8988T (cell line): ENCODE measurements at places on chromosomes 11 and 22.

GRCh38 chr11:2296913-2297622 is 4.7 kb downstream of the C11orf21 start:
- no peak for DNase-seq

DNA sequence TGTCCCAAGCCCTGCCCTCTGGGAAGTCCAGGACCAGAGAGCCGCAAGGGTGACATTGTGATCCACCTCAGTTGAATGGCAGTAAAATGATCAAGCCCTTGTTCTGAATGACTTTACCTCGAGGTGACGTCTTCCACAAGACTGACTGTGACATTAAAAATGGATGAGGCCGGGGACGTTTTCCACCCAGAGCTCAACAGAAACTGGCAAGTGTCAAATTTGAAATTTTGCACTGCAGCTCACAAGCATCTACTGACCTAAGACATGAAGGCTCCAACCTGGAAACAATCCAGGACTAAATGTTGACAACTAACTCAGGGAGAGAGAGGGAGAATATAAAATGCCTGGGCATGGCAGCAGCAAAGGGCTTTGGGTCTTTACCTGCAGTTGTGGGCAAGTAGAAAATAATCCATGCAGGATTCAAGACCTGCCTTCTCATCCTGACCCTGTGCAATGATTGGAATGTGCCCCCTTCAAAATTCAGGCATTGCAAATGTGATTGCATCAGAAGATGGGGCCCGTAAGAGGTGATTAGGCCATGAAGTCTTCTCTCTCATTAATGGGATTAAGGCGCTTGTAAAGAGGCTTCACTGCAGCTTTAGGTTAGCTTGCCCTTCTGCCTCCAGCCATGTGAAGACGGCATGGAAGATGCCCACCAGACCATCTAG is 33.6 kb upstream of the CLMP start:
- DNase-seq: no peak

GRCh38 chr11:364991-365725 is 4.1 kb upstream of the B4GALNT4 start:
- DNase-seq: no peak

DNA sequence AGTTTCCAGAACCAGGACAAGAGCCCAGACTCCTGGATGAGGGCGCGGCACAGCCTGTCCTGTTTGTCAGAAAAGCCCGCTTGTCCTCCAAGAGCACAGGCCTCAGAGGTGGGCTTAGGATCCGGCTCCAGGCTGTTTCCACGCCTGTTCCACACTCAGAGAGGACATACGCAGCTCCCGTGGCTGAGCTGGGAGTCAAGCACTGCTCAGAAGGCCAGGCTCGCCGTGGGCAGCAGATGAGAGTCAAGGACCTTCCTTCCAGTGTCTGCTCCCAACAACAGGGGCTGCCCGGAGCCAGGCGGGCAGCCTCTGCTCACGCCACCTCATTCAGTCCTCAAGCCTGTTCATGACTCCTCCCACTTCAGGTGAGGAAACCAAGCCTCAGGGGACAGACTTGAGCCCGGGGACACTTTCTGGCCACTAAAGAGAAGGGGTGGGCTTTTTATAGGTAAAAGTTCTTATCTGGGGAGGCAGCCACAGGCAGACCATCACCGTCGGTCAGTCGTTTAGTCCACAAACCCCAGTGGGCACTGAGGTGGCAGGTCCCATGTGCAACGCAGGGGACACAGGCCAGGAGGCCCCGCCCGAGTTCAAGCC is 3.8 kb downstream of the CYB5R3 start:
- DNase-seq: no peak

- DNase-seq: peak; percentile 96
Observed at GRCh38 chr11:119144825-119145486, 3.9 kb upstream of the ABCG4 start.

DNA sequence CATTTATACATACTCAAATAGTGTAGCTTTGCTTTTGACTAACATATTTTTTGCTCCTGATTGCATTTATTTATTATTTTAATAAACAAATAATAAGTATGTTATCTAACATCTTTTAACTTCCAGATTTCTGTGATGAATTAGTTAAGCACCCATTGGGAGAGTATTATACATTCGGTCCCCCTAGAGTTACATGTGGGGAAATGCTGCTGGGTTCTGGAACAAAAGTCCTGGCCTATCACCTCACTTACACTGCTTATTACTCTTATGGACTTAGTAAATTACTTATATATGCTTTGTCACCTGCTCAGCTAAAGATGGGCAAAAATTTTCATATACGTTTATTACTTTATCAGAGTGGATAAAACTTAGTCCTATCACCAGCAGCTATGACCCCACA is 1163.0 kb downstream of the FAM181B start:
- DNase-seq: no peak
